Activated naive CD8-positive, alpha-beta T cell treated with anti-CD3 and anti-CD28 coated beads, Interleukin-2, amount 50 U/mL, for 24 hours (primary cell): ENCODE measurements at places on chromosomes 3 and 15.

- H3K27ac ChIP-seq = no peak overlapping the region
- DNase-seq = no peak
- no peak overlapping the region for H3K4me3 ChIP-seq
- H3K36me3 ChIP-seq = peaks cover 98% of the 10 kb centered on the region
- no peaks in the 10 kb centered on the region for H3K27me3 ChIP-seq
These were observed 10.0 kb upstream of the GRAMD2A start for GRCh38 chr15:72207558-72208085.

DNA sequence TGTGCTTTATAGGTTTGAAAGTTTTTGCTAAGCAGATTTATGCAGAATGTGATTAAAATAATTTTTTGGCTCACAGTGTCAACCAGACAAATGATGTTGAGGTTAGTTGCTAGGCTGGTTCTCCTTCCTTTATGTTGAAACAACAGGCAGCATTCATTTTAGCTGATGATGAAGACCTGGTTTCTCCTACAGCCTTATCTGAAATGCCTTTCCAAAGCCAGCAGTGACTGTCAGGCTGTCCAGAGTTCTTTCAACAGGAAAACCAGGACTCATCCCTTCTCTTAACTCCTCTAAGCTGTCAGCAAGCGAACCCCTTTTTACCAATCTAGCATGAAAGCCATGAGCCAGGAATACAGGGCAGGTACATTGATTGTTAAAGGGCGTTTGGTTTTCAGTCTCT, 84.1 kb downstream of the ZNF609 start:
- H3K36me3 ChIP-seq = peaks cover 9% of the 10 kb centered on the region
- no peak overlapping the region for H3K4me3 ChIP-seq
- no peak overlapping the region for H3K27ac ChIP-seq
- peaks cover 21% of the 10 kb centered on the region for H3K4me1 ChIP-seq

- peaks cover 2% of the 10 kb centered on the region for H3K36me3 ChIP-seq
- H3K4me3 ChIP-seq = no peak overlapping the region
- no peak for DNase-seq
- no peak overlapping the region for H3K27ac ChIP-seq
- peaks cover 1% of the 10 kb centered on the region for H3K27me3 ChIP-seq
These were observed 17.4 kb upstream of the TXNRD3 start for GRCh38 chr3:126672340-126672739.

DNA sequence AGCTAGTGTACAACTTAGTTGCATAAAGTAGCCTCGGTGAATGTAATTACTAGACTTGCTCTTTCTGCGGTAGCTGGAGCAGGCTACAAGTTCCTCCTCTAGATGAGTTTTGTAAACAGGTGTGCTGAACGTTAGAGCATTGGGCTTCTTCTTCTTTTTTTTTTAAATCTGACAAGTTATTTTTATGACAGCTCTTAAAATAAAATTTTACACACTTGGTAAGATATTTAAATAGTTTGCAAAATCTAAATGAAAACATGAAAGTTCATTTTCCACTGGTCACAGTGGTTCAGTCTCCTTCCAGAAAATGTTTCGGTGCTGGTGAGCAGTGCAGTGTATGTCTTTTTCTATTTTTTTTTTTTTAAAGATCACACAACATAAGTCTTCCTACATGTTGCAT, 3.0 kb downstream of the CCR9 start:
- H3K4me3 ChIP-seq = no peak overlapping the region
- peaks cover 43% of the 10 kb centered on the region for H3K4me1 ChIP-seq
- no peak for DNase-seq
- H3K27me3 ChIP-seq = peaks cover 36% of the 10 kb centered on the region

DNA sequence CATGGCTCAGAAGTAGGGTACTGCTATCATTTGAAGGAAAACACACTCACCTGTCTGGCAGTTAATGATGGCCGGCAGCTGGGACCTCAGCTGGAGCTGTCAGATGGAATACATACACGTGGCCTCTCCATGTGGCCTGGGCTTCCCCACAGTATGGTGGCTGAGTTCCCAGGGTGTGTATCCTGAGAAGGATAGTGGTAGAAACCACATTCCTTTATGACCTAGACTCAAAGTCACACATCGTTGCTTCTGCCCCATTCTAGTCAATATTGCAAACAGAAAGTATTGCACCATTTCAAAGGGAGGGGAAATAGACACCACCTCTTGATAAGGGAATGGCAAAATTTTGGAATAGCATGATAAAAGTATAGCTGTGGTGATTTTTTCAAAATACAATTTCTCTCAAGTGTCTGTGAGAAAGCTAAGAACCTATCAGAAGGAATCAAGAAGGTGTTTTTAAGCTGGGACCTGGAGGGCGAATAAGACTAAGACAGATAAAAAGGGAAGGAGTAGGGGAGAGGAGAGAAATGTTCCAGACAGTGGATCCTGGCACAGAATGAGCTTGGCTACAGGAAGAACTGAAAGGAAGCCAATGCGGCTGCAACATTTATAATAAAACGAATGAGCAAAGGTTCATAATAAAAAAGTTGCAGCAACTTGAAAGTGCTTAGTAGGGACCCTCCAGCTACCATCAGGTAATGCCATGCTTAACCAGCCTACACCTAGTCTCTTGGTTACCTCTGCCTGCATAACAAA, 40.1 kb upstream of the GALNT15 start:
- no peak overlapping the region for H3K4me3 ChIP-seq
- no peak overlapping the region for H3K27ac ChIP-seq
- no peak for DNase-seq
- no peaks in the 10 kb centered on the region for H3K4me1 ChIP-seq

DNA sequence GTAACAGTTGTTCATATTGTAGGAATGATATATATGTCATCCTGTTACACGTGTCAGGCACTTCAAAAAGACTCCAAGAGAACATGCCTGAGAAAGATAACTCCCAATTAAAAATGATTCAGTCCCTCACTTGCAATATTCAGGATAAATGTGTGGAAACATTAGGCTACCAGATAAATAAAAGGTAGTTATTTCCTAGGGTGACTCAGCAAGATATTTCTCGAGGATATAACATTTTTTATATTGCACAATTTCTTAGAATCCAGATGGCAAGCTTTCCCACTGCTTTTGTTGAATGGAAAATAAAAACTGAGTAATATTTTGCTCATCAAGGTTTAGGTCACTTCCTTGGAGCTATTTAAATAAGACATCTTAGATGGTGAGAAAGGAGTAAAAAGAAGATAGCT, 181.4 kb downstream of the GAP43 start:
- H3K36me3 ChIP-seq = no peaks in the 10 kb centered on the region
- no peak overlapping the region for H3K4me3 ChIP-seq
- H3K27ac ChIP-seq = no peak overlapping the region
- no peak for DNase-seq

DNA sequence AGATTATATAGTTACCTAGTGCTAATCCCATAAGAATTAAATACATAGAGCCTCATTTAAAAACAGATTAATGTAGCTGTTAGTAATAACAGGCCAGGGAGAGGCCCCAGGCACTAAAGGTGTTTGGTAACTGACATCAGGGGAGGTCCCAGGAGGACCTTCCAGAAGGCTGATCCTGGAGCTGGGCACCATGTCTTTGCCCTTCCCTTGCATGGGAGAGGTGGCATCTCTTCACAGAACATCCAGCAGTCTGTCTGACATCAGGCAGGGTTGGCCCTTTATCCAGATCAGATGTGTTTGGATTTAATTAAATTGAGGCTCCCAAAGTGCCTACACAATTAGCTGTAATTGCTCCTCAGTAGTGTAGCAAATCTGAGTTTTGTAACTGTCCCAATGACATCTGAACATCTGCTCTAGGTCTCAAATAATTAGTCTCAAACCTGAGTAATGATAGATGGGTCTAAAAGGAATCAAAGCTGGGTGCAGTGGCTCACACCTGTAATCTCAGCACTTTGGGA, 53.0 kb downstream of the RLBP1 start:
- H3K4me3 ChIP-seq = peak overlapping the region; percentile 63
- peaks cover 20% of the 10 kb centered on the region for H3K36me3 ChIP-seq
- H3K27ac ChIP-seq = peak overlapping the region; percentile 98

DNA sequence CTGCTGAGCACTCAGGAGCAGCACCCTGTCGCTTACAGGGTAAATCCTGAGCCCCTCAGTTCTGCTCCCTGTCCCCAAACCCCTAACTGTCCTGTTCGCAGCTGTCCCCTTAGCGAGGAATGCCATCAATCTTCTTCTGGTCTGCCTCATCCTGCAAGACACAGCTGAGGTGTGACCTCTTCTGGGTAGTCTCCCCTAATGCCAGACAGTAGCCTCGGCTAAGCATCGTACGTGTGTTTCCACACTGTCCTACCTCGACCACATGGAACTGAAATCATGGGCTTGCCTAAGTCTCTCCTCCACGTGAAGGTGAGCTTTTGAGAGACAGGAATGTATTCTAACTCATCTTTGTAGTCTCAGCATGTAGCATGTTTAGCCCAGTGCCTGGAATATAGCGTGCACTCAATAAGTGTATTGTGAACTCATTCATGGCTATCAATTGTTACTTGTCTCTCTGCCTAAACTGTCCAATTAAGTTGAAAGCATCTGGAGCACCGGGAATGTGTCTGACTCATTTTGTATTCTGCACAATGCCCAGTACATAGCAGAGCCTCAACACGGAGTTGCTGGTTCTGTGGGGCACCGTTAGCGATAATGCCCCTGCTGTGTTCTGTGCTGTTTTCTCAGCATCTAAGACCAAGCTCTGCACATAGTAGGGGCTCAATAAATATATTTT, 90.2 kb downstream of the HES1 start:
- H3K4me3 ChIP-seq = no peak overlapping the region
- H3K4me1 ChIP-seq = peaks cover 6% of the 10 kb centered on the region
- DNase-seq = no peak
- no peak overlapping the region for H3K27ac ChIP-seq

GRCh38 chr15:69000091-69000490, 14.4 kb upstream of the NOX5 start:
- DNase-seq = no peak
- peaks cover 1% of the 10 kb centered on the region for H3K36me3 ChIP-seq
- H3K4me3 ChIP-seq = no peak overlapping the region
- peaks cover 4% of the 10 kb centered on the region for H3K27me3 ChIP-seq

DNA sequence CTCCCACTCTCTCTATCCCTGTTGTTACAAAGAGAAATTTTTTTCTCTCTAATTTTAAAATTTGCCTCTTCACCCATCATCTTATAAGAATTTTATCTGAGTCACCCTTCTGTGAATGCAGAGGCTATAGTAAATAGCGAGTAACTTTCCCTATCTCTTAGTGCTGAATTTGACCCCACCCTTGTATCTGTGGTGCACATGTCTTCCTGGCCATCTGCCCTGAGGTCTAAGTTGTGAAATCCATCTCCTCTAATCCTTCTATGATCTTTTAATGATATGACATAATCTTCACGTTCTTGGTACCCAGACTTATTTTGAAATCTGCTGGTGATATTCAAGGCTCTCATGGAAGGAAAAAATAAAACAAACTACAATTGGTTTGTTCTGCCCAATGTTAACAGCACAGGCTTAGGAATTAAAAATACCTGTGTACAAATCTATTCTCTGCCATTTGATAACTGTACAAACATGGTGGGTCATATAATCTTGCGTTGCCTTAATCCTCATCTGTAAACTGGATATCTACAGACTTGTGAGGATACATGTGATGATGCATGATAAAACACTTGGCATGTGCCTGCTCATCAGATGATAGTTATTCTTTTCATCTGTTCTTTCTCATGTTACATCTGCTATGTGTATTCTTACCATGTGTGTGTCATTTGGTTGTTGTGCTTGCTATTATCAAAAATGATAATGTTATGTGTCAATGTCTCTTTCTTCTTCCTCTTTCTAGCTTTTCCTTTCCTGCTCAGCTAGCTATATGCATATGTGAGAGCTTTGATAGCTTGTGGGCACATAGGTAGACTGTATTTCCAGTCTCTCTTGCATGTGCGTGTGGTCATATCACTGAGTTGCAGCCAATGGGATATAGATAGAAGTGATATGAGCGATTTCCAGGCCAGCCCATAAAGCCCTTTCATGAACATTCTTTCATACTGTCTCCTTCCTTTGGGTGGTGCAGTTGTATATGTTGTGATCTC, 13.7 kb upstream of the CCR3 start:
- DNase-seq = no peak
- peaks cover 11% of the 10 kb centered on the region for H3K27me3 ChIP-seq
- H3K4me3 ChIP-seq = no peak overlapping the region
- H3K36me3 ChIP-seq = no peaks in the 10 kb centered on the region

- H3K4me1 ChIP-seq = no peaks in the 10 kb centered on the region
- no peak overlapping the region for H3K27ac ChIP-seq
- no peak overlapping the region for H3K4me3 ChIP-seq
- no peaks in the 10 kb centered on the region for H3K27me3 ChIP-seq
These were observed 281.2 kb upstream of the ALCAM start for GRCh38 chr3:105085506-105085905.

GRCh38 chr3:14823393-14823792, 4.6 kb downstream of the FGD5 start:
- peaks cover 6% of the 10 kb centered on the region for H3K27me3 ChIP-seq
- DNase-seq = no peak
- H3K4me1 ChIP-seq = peaks cover 4% of the 10 kb centered on the region
- H3K4me3 ChIP-seq = no peak overlapping the region

DNA sequence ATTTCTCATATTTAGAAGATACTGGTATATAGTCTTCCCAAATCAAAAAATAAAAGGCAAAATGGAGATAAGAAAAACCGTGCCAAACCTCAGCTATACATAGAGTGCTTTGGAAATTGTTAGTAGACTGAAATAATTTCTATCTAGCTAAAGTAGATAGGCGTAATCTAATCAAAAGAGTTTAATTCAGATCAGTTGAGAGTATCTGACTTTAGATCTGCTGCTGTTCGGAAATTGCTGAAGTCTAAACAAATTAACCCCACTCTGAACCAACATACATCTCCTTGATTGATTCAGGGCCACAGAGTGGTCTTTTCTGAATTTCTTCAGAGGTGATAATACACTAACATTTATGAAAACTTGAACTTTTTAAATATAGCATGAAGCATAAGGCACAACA, 40.1 kb downstream of the MAP3K13 start:
- peaks cover 4% of the 10 kb centered on the region for H3K27me3 ChIP-seq
- no peak for DNase-seq
- H3K36me3 ChIP-seq = no peaks in the 10 kb centered on the region
- no peak overlapping the region for H3K27ac ChIP-seq
- H3K4me3 ChIP-seq = no peak overlapping the region

GRCh38 chr15:43913941-43914340, 87.1 kb downstream of the WDR76 start:
- H3K36me3 ChIP-seq = no peaks in the 10 kb centered on the region
- no peak for DNase-seq
- H3K4me1 ChIP-seq = peaks cover 9% of the 10 kb centered on the region
- H3K27me3 ChIP-seq = peaks cover 3% of the 10 kb centered on the region
- H3K27ac ChIP-seq = no peak overlapping the region

DNA sequence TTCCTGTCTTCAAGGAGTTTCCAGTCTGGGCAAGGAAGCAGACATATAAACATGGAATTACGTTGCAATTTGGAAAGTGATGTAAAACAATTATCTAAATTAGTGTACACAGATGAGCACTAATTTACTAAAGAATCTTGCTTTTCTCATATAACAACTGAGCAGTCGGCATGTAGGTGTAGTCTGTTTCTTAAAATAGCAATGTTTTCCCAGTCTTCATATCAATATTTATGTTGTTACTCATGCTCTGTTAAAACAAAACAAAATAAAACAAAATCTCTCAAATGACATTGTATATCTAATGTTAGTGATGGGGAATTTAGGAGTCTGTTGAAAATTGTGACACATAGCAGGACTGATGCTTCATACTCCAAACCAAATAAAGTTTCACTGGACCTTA, 75.6 kb downstream of the SAMMSON start:
- DNase-seq = no peak
- H3K4me3 ChIP-seq = no peak overlapping the region
- H3K36me3 ChIP-seq = no peaks in the 10 kb centered on the region
- H3K27ac ChIP-seq = no peak overlapping the region
- no peaks in the 10 kb centered on the region for H3K4me1 ChIP-seq

GRCh38 chr15:39331584-39331983, 249.3 kb upstream of the THBS1 start:
- H3K36me3 ChIP-seq = no peaks in the 10 kb centered on the region
